ENCODE measurements at places on chromosomes 12 and 14.

DNA sequence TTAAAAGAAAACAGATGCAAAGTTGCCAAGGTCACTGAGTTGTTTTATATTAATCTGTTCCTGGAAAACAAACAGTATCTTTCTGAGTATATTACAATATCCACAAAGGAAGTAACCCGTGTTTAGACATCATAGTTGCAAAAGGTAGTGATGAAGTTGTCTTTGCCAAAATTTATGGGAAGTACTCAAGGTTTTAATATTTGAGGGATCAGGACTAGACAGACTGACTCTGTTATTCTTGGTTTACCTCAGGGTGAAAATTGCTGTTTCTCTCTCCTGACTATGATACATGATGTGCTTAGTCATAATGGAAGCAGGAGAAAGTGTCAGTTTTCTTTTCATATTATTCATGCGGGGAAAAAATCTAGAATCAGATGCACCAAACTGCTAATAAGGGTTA is 28.3 kb downstream of the TMEM233 start:
- H3K4me3 ChIP-seq: no peak overlapping the region
- H3K27me3 ChIP-seq: peaks cover 19% of the 10 kb centered on the region
- H3K4me1 ChIP-seq: peaks cover 3% of the 10 kb centered on the region
- peaks cover 7% of the 10 kb centered on the region for H3K36me3 ChIP-seq
- H3K27ac ChIP-seq: no peak overlapping the region
- DNase-seq: no peak

DNA sequence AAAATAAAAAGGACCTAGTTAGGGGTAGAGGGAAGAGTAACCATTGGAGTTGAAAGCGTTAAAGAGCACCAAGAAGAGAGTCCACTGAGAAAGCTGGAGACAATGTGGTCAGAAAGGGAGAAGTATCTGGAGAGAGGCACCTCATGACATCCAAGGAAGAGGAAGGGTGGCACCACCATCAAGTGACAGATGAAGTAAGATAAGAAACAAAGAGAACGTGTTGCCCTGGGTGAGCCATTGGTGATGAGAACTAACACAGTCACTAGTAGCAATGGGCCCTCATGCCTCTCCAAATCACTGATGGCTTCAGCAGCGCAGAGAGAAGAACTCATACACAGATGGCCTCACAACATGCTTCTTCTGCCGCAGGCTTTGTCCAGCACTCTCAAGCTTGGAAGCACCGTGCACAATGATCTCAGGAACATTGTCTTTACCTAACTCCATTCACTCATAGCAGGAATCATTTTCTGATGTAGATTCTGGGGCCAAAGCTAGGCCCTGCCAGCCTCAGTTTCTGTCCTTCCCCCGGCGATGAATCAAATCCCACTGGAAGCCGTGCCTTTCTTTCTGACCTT is 252.9 kb downstream of the DPF3 start:
- H3K27ac ChIP-seq: no peak overlapping the region
- H3K4me1 ChIP-seq: no peaks in the 10 kb centered on the region
- H3K27me3 ChIP-seq: no peaks in the 10 kb centered on the region
- no peaks in the 10 kb centered on the region for H3K36me3 ChIP-seq
- no peak for DNase-seq

GRCh38 chr12:108430245-108430644 is 84.8 kb upstream of the FICD start:
- DNase-seq: no peak
- H3K27ac ChIP-seq: no peak overlapping the region
- no peaks in the 10 kb centered on the region for H3K4me1 ChIP-seq
- peaks cover 8% of the 10 kb centered on the region for H3K27me3 ChIP-seq
- H3K4me3 ChIP-seq: no peak overlapping the region

- DNase-seq: peak; percentile 74
- H3K4me1 ChIP-seq: peaks cover 70% of the 10 kb centered on the region
- no peaks in the 10 kb centered on the region for H3K27me3 ChIP-seq
- peaks cover under 1% of the 10 kb centered on the region for H3K36me3 ChIP-seq
- H3K27ac ChIP-seq: peak overlapping the region; percentile 78
Measured at GRCh38 chr14:64510825-64511671, 6.5 kb downstream of the ZBTB1 start.

DNA sequence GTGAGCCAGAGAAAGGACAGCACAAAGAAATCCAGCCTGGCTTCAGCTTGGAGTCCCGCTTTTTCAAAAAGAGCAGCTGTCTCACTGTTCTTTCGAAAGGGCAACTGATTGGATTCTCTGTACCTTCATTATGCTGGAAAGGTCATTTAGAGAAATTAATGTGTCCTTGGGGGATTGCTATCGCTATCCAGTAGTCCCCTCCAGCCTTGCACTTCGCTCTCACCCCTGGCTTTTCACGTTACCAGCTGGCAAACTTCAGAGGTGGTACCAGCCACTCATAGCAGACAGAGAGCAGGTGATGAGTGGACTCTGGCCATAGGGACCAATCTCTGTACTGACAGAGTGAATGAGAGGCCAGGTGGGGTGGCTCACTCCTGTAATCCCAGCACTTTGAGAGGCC is 11.8 kb upstream of the NUAK1 start:
- no peak overlapping the region for H3K4me3 ChIP-seq
- H3K4me1 ChIP-seq: no peaks in the 10 kb centered on the region
- peaks cover 19% of the 10 kb centered on the region for H3K27me3 ChIP-seq
- DNase-seq: no peak
- H3K36me3 ChIP-seq: no peaks in the 10 kb centered on the region

GRCh38 chr12:55063291-55063690 is 43.5 kb downstream of the NEUROD4 start:
- H3K36me3 ChIP-seq: no peaks in the 10 kb centered on the region
- no peak overlapping the region for H3K27ac ChIP-seq
- no peak overlapping the region for H3K4me3 ChIP-seq
- DNase-seq: no peak
- peaks cover 11% of the 10 kb centered on the region for H3K4me1 ChIP-seq
- no peaks in the 10 kb centered on the region for H3K27me3 ChIP-seq

GRCh38 chr12:15230751-15231150 is 9.5 kb upstream of the RERG start:
- H3K4me1 ChIP-seq: no peaks in the 10 kb centered on the region
- no peak overlapping the region for H3K4me3 ChIP-seq
- no peaks in the 10 kb centered on the region for H3K36me3 ChIP-seq
- DNase-seq: no peak
- peaks cover 17% of the 10 kb centered on the region for H3K27me3 ChIP-seq
- H3K27ac ChIP-seq: no peak overlapping the region

DNA sequence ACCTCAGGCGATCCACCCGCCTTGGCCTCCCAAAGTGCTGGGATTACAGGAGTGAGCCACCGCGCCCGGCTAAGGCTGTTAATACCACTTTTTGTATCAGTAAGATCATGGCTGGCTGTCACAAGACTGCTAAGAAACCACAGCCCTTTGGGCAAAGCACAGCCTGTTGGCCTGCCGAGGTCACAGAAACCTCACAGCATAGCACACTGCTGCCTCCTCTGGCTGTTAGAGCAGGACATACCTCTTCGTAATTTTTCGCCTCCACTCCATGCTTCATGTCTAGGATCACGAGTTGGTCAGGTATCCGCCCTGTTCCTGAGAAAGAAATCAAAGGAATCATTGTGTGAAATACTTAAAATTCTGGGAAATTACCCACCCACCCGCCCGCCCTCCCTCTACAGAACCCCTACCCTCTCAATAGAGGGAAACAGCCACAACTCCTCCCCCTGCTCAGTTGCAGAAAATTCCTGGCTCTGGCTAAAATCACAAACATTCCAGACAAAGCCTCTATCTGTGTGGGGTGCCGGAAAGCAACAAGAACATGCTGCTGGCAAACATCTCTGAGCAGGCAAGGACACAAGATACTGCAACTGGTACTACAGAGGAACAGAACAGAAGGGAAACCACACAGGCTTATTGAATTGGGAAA is 20.7 kb upstream of the NEK9 start:
- no peaks in the 10 kb centered on the region for H3K27me3 ChIP-seq
- peaks cover 46% of the 10 kb centered on the region for H3K4me1 ChIP-seq
- H3K4me3 ChIP-seq: no peak overlapping the region
- peak; percentile 19 for DNase-seq

DNA sequence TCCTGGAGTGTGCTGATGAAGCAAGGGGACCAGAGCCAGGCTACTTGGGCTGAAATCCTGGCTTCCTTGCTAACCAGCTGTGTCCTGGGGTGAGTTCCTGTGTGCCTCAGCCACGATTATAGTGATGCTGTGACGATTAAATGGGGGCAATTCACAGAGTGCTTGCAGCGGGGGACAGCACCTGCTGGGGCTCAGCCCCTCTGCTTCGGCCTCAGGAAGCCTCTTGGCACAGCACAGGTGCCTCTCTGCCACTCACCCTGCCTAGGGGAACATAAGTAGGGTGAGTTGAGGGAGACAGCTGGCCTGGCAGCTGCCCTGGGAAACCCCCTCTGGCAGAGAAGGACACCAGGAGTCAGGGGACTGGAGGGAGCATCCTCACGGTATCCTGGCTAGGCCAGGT is 9.4 kb downstream of the KRT80 start:
- peaks cover 3% of the 10 kb centered on the region for H3K4me1 ChIP-seq
- H3K4me3 ChIP-seq: no peak overlapping the region

DNA sequence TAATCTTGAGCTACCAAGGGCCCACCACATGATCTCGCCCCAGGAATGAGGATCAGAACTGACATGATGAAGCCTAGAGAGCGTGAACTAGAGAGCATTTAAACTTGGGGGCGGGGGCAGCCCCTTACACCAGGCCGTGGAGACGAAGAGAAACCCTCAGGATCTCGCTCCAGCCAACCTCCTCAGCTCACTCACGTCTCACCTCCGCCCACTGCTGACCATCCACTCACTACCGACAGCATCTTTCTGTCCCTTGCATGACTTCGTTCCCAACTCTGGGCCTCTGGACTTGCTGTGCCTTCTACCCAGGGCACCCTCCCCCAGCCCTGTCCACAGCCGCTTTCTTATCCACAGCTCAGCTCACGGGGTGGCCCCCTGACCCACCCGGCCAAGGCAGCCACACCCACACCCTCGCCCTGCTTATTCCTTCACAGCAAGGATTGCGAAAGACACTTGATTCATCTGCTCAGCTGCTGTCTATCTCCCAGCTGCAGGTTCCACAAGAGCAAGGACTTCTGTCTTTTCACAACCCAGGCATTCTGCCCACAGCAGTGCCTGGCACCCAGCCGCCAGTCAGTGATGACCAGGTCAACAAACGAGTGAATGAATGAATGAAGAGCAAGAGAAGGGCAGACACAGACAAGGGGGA is 6.4 kb downstream of the STX2 start:
- no peaks in the 10 kb centered on the region for H3K36me3 ChIP-seq
- no peaks in the 10 kb centered on the region for H3K27me3 ChIP-seq
- no peak overlapping the region for H3K27ac ChIP-seq
- H3K4me3 ChIP-seq: no peak overlapping the region
- DNase-seq: no peak

DNA sequence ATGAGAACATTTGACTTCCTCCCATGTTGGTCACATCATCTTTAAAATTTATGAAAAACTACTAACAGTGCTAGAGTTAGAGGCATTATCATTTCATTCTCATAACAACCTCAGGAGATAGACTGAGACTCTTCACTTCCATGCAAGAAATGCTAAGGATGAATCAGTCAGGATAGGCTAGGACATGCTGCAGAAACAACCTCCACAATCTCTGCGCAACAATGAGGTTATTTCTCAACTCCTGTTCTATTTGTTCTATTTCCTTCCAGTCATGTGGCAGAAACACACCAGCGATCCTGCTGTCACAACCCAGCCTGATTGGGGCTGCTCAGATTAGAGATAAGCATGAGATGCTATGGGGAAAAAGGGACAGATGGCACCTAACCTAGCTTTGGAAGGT is 49.0 kb upstream of the TMEM263 start:
- H3K4me1 ChIP-seq: peaks cover 11% of the 10 kb centered on the region
- no peaks in the 10 kb centered on the region for H3K36me3 ChIP-seq
- no peak overlapping the region for H3K27ac ChIP-seq
- H3K4me3 ChIP-seq: no peak overlapping the region
- no peak for DNase-seq
- peaks cover 19% of the 10 kb centered on the region for H3K27me3 ChIP-seq

DNA sequence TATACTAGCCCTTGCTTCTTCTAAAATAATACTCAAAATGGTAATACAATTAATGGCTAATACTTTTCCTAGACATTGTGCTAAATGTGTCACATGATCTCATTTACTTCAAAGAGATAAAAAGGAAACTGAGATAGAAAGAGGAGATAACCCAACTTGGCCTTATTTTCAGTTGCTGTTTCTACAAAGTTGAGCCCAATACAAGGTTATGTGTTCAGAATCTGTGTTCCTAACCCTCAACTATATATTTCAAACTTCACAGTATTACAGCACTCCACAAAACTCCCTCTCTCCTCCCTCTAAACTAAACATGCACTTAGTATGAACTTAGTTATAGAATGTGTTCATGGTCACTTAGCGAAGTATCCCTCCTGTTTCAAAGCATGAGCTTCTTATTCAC is 277.9 kb downstream of the CCER1 start:
- H3K27me3 ChIP-seq: no peaks in the 10 kb centered on the region
- H3K4me1 ChIP-seq: no peaks in the 10 kb centered on the region
- H3K4me3 ChIP-seq: no peak overlapping the region
- H3K36me3 ChIP-seq: no peaks in the 10 kb centered on the region

- no peak for DNase-seq
- H3K27ac ChIP-seq: no peak overlapping the region
- no peaks in the 10 kb centered on the region for H3K27me3 ChIP-seq
- no peak overlapping the region for H3K4me3 ChIP-seq
Measured at GRCh38 chr14:74655599-74656395, 43.8 kb upstream of the LTBP2 start.

GRCh38 chr14:72522847-72523246 is 371.1 kb downstream of the DPF3 start:
- no peak overlapping the region for H3K4me3 ChIP-seq
- no peaks in the 10 kb centered on the region for H3K36me3 ChIP-seq
- no peak overlapping the region for H3K27ac ChIP-seq

GRCh38 chr12:124420041-124420995 is 125.4 kb downstream of the RFLNA start:
- no peaks in the 10 kb centered on the region for H3K4me1 ChIP-seq
- no peak for DNase-seq
- no peaks in the 10 kb centered on the region for H3K27me3 ChIP-seq
- H3K27ac ChIP-seq: no peak overlapping the region
- peaks cover 18% of the 10 kb centered on the region for H3K36me3 ChIP-seq

DNA sequence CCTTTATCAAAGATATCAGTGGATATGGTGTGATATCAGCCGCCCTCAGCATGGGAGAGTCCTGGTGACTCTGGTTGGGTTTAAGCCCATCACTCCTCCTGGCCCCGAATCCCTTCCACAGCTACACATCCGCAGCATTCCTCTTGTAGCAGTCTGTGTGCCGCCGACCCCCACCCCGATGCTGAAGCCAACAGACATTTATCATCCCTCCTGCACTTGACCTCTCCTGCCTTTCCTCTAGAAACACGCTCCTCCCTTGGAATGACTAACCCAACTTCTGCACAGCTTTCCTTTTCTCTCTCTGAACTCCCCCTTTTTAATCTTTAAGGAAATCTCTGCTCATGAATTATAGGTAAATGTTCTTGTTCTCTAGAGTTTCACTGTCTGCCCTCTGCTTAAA is 250.9 kb upstream of the FOXN3 start:
- H3K4me1 ChIP-seq: peaks cover 15% of the 10 kb centered on the region
- no peaks in the 10 kb centered on the region for H3K27me3 ChIP-seq
- DNase-seq: no peak
- H3K36me3 ChIP-seq: peaks cover 1% of the 10 kb centered on the region
- H3K4me3 ChIP-seq: no peak overlapping the region
